NCI-H1694 (cell line): ENCODE measurements at places on chromosomes 3 and 15.

GRCh38 chr15:74423431-74424257, 10.1 kb downstream of the SEMA7A start:
- no peak for DNase-seq

DNA sequence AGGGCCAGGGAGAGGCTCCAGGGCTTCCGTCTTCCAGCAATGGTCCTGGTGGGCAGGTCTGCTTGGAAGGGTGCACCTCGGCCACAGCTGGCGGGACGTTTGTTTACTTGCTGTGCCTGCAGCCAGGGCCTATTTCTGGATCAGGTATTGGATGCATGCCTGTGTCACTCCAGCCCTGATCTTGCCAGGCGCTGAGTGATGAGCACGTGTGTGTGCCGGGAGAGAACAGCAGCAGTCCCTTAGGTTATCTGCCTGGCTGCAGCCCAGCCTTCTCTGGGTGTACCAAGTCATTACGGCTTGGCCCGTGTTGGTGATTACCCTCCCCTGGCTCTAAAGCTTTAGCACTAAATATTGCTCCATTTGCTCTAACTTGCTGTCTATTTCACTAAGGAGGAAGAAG, 14.9 kb downstream of the CCDC32 start:
- DNase-seq, result no peak

DNA sequence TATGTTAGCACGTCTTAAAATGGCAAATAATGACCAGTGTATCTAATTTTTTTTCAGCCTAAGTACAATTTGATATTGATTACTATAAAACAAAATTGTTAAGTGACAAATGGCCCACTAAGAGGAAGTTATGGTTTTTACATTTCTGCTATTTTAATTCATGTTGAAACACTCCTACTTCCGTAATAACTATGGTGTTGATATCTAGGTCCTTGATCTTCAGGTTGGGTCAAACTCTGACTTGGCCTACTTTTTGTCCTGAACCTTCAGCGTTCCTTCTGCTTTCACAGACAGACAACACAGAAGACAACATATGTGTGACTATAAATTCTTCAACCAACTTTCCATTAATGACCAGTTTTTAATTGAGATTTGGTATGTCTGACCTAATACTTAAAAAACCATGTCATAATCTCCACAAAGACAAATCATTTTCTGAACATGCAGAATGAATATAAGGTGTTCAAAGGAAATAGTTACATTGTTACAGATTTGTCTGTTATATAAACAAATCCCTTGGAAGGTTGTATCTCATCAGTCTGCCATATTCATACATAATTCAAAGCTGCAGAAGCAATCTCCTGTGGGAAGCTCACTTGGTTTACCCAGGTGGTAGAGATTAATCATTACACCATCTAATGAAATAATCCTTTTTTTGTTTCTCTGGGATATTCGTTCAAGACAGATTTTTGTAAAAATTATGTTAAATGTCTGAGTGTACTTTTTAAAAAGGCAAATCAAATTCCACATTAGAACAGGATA, 92.1 kb upstream of the TSPAN3 start:
- no peak for DNase-seq

GRCh38 chr3:48899273-48899672, 591 bp upstream of the SLC25A20 start:
- DNase-seq, result no peak

DNA sequence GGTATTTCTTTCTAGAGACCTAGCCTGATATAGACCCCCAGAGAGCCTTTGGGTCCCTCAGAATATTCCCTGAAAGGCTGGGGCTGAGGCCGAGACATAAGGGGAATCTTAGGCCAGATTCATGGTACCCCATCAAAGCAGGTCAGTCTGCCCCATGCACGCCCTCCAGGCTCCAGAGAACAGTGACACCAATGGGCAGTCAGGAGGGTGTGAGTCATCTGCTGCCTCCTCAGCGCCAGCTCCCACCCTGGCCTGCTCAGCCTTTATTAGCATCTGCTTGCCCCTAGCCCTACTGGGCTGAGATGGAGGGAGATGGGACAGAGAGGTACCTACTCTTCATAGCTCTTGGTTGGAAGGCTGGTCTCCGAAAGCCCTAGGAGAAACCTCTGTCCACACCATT, 14.3 kb upstream of the CAMKV start:
- no peak for DNase-seq

GRCh38 chr3:149608987-149609386, 48.8 kb downstream of the WWTR1 start:
- DNase-seq, result no peak

DNA sequence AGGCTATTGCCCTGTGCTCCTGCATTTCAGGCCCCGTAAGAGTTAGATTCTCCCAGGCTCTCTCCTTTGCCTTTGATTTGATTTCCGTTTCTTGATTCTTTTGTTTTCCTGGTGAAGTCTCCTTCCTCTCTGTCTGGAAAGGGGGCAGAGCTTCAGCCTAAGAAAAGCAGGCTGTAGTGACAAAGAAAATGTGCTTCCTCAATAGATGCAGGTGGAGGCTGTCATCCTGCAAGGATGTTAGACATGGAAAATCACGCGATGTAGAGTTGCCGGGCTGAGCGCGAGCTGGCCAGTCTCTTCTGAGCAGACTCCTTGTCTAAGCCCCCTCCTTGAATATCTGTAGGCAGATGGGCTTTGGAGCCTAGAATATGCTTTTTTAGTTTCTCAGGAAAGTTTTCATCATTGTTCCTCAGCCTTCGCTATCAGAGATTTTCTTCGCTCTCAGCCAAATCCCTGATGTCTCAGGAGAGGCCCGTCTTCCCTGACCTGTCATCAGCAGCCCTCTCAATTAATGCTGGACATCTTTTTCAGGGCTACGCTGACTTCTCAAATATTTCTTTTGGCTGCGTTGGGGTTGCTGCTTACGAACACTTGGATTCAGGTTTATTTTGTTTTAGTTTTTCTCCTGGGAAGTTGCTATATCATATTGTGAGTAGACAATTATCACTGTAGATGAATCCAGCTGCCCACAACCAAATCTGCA, 163.6 kb downstream of the ITPR1 start:
- no peak for DNase-seq

GRCh38 chr3:112767177-112767576, 79.5 kb downstream of the CD200R1L start:
- no peak for DNase-seq

DNA sequence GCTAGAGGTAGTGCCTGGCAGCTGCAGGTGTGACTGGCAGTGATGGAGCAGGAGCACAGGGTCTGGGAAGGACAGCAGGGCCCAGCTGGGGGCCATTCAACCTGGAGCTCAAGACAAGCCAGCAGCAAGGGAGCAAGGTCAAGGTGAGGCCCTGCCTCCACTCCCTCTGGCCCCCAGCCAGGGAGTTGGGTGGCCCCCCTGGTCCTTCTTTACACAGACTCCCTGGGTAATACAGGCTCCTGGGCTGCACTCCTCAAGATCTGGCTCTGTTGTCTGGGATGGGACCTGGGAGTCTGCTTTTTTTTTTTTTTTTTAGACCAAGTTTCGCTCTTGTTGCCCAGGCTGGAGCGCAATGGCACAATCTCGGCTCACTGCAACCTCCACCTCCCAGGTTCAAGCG, 14.5 kb downstream of the GNAI2 start:
- DNase-seq, result no peak

GRCh38 chr3:135528413-135529015, 437.0 kb upstream of the PPP2R3A start:
- DNase-seq, result no peak

- DNase-seq, result peak; percentile 91
These were observed 793 bp downstream of the PCOLCE2 start for GRCh38 chr3:142888099-142888480.

- DNase-seq, result no peak
These were observed 63.6 kb upstream of the TRAK1 start for GRCh38 chr3:42027571-42027970.
